Nucleus accumbens (tissue), 56 donors: ENCODE measurements at places on chromosomes 3 and 15.

DNA sequence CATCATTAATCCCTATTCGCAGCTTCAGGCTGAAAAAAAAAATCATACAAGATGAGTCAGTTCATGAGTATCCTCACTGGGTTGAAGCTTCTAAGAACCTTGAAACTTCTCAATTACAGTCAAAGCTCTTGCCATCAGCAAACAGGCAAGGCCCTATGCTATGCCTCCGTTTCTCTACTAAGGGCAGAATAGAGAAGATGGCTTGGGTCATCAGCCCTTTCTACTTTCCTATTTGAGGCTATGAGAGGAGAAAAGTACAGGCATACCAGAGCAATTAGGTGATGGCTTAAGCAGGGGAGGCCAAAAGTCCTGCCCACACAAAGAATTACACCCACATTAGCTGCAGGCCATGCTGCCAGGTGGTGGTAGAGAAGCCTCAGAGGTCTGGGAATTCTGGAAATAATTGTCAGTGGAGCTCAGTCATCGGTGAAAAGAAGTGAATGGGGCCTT is 89.0 kb downstream of the MRPL46 start:
- DNase-seq = no peak

DNA sequence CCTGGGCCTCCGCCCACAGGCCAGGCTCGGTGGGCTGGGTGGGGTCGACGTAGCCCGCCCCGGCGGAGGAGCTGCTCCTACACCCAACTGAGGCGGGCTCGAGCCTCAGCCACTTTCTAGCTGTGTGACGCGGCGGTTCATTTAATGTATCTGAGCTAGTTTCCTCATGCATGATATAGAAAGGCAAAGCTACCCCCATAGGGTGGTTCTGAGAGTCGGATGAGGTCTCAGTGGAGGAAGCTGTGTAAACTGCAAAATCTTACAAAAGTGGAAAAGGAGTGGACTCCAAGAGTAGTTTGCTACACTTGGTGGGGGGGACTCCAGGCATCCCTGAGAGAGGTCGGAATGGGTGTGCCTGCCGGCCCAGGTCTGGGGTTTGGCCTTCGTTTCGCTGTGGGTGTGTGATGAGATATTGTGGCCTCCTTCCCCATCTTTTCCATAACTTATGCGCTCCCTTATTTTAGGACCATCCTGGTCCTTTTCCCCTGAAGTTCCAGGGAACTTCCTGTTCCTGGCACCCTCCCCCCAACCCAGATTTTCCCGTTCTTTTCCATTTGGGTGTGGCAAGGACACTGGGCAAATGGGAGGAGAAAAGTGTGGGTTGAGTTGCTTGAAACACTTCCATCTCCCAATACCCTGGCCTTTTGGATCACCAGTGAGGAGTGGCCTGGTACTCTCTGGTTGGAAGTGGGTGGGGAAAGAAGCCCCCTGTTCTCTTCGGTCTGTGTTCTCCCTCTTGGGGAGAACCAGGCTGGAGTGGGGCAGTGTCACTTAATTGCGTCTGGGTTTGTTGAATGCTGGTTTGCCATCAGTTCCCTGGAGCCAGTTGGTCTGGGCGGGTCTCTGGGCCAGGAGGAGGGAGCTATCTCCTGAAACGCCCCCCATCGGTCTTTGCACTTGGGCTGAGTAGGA is 1.1 kb downstream of the PDIA5 start:
- no peak for DNase-seq

GRCh38 chr15:67290319-67290718 is 35.7 kb downstream of the IQCH start:
- no peak for DNase-seq

DNA sequence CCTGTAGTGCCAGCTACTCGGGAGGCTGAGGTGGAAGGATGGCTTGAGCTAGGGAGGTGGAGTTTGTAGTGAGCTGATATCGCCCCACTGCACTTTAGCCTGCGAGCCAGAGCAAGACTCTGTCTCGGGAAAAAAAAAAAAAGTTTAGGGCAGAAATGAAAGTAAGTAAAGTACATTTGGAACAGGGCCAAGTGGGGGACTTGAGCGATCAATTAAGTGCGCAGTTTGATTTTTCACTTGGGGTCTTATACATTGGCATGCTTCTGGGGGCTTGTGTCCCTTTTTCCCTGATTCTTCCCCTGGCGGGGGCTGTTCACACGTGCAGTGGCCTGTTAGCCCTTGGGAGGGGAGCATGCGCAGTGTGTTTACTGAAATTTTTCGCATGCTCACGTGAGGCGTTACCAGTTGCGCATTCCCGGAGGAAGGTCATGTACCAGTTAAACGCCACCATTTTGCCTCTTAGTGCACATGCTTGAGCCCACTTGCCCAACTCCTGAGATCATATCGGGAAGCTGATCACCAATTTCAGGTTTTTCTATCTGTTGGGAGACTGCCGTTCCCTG is 42.0 kb downstream of the GALNT15 start:
- no peak for DNase-seq

DNA sequence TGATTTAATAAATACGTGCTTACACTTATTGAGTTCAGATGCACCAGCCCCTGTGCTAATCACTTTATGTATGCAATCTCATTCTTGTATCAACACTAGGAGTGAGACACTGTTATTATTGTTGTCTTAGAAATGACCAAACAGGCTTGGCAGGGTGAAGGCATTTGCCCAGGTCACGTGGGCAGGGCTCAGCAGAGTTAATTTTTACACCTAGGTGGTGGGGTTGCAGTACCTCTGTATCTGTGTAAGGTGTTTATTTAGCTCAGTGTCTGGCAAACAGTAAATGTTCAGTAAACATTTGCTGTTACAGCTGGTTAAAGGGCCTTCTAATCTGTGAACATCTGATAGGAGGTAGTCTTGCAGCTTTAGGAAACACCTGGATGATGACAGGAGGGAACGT is 200.0 kb downstream of the CACNA2D3 start:
- no peak for DNase-seq

DNA sequence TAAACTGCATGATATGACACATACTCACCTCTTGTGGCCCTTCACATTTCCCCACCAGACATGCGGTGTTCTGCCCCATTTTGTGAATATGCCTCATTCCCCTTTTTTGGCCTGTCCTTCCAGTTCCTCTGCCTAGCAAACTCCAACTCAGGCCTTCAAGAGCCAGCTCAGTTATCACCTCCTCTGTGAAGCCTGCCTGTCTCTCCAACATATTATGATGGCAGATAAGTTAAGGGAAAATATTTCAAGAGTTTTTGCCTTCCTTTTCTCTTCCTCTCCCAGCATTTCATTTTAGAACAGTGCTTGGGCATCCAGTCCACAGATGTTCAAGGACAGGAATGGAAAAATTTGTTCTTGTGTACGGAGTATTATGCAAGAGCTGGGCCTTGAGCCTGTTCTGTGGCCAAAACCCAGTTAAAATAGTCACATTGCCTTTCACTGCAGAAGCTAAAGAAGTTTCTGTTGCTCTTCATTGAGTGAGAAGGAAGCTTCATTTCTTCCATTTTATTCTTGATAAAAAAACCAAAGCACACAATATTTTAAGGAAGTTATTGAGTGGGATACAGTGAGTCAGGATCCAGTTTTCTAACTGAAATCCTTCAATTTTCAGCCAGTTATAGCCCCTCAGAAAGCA is 192.0 kb downstream of the GHSR start:
- DNase-seq = no peak

DNA sequence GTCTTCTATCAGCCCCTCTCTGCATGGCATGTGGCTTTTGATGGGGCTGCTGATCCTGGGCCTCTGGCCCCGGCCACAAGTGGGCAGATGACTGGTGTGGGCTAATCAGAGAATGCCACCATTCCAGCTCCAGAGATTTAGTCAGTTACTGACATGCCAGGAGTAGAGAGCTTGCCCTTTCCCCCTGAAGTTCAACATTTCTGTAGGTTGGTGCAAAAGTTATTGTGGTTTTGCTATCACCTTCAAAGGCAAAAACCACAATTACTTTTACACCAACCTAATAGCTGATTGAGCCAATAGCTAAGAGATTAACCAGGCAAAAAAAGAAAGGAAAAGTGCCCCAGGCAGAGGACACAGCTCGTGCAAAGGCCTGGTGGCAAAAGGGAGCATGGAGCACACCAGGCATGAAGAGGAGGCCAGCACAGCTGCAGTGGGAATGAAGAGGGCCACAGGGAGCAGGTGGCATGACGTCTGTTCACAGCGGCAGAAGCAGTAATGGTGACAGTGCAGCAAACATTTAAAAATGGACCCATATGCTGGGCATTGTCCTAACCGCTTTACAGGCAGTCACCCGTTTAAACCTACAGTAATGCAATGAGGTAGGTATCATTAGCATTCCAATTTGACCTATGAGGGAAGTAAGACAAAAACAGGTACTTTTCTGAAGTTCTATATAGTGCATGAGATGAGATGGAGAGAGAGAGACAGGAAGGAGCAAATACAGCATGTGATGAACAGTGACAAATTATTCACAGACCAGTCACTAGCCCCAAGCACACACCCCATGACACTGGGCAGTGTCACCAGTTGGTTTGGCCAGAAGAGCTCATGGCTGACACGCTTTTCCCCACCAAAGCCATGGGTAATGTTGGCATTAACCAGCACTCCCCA is 373.0 kb upstream of the PROK2 start:
- no peak for DNase-seq

GRCh38 chr15:101242999-101243336 is 8.9 kb downstream of the CHSY1 start:
- DNase-seq = no peak

GRCh38 chr3:44661189-44661588 is 12.7 kb downstream of the ZNF35 start:
- no peak for DNase-seq

DNA sequence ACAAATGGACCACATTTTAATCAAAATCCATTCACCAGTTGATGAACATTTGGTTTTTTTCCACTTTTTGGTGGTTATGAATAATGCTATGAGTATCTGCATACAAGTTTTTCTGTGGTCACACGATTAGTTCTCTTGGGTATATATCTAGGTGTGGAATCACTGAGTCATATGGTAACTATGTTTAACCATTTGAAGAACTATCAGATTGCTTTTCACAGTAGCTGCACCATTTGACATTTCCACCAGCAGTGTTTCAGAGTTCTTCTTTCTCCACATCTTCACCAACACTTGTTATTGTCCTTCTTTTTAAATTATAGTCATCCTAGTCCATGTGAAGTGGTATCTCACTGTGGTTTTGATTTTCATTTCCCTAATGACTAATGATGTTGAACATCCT is 33.3 kb upstream of the ATG7 start:
- no peak for DNase-seq

DNA sequence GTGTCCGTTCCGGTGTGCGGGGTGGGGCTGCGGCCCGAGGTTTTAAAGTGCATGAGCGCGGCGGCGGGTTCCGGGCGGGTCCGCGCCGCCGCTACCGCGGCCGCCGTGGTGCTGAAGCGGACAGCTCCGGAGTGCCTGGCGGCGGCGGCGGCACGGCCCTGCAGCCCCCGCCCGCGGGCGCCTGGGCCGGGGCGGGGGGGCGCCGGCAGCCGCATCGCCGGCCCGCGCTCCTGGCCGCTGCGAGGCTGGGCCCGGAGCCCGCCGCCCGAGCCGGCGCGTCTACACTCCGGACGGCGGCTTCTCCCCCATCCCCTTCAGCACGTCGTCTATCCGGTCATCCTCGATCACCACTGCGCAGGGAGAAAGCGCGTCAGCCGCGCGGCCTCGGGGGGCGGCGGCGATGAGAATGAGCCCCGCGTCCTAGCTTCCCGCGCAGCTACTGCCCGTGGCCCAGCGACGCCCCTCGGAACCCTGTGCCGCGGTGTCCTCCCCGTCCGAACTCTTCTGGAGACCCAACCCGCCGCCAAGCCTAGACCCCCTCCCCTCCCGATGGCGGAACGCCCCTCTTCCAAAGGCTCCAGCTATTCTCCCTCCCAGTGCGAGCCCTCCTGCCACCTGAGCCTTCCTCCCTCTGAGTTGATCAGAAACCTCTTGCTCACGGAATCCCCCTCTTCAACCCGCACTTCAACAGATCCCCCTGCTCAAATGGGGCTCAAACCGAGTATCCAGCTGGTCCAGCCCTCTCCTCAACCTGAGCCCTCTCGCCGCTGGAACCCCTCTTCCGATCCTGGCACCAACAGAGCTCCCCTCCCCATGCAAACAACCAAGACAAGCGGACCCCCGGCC is 1.3 kb downstream of the CAMK2N2 start:
- DNase-seq = peak; percentile 19

DNA sequence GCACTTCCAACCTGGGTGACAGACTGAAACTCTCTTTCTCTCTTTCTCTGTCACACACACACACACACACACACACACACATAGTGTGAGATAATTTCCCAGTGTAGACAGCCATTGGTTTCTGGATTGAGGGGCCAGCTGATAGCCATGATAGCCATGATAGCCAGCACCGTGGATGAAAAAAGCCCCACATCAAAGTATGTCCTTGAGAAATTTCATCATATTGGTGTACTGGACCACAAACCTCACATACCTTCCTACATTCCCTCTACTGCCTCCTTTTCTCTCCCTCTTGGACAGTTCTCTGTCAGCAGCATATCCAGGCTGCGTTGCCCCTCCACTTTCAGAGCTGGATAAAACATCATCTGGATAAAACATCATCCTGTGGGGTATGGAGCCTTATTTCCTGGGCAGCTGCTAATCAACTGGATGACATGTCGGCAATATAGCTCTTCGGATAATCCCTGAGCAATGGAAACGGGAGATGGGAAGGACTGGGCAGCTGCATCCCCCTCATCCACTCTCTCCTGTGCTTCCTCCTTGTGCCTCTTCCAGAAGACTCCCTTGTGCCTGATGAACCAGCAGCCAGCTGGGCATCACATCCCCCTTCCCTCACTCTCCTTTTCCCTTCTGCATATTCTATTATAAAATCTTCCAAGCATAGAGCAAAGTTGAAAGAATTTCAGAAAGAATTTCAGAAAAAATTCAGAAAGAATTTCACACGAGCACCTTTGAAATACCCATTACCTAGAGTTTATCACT is 39.3 kb downstream of the GRK7 start:
- no peak for DNase-seq

DNA sequence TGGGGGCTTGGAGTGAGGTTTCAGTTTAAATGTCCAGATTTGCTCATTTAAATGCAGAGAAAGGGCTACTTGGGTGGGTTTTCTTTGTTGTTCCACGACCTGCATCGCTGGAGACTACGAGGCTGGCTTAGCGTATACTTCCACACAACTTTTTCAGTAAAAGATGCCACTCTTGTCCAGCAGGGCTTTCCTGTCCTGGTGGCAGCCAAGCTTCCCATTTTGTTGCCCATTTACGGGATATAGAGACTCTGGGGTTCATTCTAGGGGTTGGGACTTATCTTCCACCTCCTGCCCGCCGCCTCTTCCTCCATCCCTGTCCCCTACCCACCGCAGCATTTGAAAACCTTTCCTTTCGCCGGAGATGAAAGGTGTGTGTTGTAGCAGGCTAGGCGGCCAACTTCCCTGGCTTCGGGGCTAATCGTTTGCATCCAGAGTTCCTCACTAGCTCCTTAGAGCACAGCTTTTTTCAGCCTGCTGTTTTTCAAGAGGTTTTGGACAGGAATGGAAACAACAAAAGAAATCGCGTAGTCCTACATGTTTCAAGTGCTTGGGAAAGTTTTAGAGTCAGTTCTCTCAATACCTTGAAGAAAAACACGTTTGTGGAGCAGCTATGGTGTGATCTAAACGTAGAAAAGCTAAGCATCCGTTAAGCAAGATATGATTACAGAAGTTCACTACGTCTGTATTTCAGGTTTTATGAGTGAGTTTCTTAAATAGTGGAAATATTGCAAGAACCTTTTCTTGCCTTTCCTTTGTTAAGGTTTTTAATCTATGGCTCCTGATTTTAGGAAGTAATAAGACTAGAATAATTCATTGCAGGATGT is 843 bp downstream of the CHRNA5 start:
- no peak for DNase-seq

GRCh38 chr3:114668099-114668498 is 374.3 kb downstream of the TIGIT start:
- no peak for DNase-seq

- DNase-seq = no peak
Measured at GRCh38 chr15:38474155-38474757, 20.3 kb downstream of the FAM98B start.

- no peak for DNase-seq
Measured at GRCh38 chr3:13081603-13082360, 8.6 kb upstream of the IQSEC1 start.
